Stimulated activated CD8-positive, alpha-beta memory T cell treated with anti-CD3 and anti-CD28 coated beads, Interleukin-7, amount 100 ng/mL, for 48 hours (primary cell): ENCODE measurements at places on chromosomes 16 and 17.

- DNase-seq, result no peak
These were observed 21.0 kb upstream of the AGRP start for GRCh38 chr16:67504031-67505021.

DNA sequence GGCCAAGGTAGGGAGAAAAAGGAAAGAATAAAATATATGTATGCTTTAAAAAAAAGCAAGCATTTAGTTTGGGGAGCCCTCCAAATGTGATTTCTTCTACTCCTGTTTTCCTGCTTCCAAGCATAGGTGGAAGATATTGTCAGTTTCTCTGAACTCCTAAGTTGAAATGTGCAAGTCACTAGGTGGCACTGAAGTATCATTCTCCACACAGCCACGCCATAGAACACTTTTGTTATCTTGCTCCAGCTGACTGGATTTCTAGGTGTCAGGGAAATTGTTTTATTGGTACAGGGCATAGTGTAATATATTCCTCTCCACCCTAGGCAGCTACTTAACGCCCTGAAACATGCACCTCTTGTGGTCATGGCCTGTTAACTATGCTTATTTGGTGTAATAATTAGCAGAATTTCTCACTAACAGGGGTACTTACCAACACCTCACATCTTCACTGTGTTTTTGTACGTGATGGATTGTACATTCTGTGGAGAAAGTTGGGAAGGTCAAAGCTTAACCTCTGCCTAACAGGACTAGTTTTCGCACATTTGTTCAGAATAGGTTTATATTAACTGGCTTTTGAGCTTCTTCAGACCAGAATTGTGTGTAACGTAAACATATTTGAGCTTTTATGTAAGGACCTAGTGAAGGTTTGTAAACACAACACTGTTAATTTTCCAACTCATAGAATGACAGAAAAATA is 69.3 kb downstream of the FTO start:
- no peak for DNase-seq

- DNase-seq, result no peak
These were observed 107.5 kb downstream of the ABCA8 start for GRCh38 chr17:68847711-68848110.

GRCh38 chr17:17414341-17414805 is 62.4 kb upstream of the MED9 start:
- DNase-seq, result no peak

- DNase-seq, result no peak
These were observed 59.5 kb downstream of the RPTOR start for GRCh38 chr17:80604009-80604669.

GRCh38 chr16:73037845-73038570 is 9.9 kb downstream of the ZFHX3 start:
- no peak for DNase-seq

DNA sequence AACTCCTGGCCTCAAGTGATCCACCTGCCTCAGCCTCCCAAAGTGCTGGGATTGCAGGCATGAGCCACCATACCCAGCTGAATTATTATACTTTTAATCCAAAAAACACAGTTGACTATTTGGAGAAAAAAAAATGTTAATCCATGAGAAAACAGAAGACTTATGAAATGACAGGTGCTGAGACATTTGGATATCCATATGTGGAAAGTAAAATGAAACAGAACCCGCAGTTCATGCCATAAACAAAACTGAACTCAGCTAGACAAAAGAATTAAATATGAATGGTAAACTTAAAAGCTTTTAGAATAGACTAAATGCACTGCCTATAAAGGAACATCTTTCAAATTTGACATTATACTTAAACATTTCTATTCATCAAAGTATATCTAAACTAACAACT is 8.2 kb upstream of the RBBP6 start:
- DNase-seq, result no peak
